Fibroblast of gingiva (primary cell): ENCODE measurements at places on chromosomes 1 and 21.

- DNase-seq: no peak
These were observed 29.9 kb downstream of the DHRS3 start for GRCh38 chr1:12587981-12588640.

- peak; percentile 68 for DNase-seq
These were observed 22.2 kb upstream of the RAP1A start for GRCh38 chr1:111597426-111597825.

- no peak for DNase-seq
These were observed 14.4 kb downstream of the MAPKAPK2 start for GRCh38 chr1:206699000-206699586.

DNA sequence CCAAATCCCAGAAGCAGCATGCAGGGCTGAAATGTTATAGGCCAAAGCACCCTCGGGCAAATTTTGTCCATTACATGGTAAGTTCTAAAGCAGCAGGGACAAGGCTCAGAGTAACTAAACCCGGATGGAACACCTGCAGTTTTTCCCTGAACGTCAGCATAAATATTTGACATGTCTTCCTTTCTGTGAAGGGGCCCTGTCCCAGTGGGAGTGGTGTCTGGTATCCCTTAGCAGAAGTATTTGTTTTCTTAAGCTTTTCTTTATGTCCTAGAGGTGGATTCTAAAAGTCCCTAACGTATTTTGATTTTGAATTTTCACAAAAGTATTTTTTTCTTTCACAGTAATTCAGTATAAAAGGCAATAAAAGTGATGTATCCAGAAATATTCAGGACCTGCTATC lies 223.9 kb downstream of the ST6GALNAC3 start:
- DNase-seq: no peak

DNA sequence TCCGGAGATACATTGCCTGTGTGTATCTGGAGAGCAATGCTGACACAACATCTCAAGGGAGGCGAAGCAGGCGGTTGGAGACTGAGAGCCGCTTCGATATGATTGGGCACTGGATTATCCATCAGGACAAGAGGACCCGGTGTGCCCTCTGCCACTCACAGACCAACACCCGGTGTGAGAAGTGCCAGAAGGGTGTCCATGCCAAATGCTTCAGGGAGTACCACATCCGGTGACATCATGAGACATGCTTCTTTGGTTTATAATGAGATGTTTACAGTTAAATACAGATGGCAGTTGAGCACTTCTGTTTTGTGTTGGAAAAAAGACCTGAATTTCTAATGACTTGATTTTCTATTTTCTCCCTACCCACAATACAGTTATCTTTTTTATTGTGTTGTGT lies 12.1 kb downstream of the PGBD2 start:
- DNase-seq: no peak

- DNase-seq: no peak
These were observed 99.2 kb upstream of the BTG3 start for GRCh38 chr21:17711896-17712295.

DNA sequence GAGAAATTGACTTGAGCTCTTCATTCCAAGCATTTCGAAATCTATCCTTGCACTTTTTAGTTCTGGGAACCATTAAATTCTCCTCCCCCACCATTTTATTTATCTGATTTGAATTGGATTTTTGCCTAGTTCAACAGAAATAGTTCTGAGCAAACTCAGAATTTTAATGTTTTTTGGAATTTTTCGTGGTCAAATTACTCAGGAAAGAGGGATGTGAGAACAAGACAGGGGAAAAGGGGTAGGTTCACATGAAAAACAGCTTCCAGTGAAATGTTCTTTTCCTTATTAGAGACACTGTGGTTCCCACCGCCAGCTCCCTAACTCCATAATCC lies 5.7 kb upstream of the ZNF697 start:
- DNase-seq: peak; percentile 6

GRCh38 chr1:16122350-16122881 lies 33.5 kb downstream of the EPHA2 start:
- DNase-seq: peak; percentile 62

GRCh38 chr1:46535063-46535462 lies 16.4 kb downstream of the KNCN start:
- DNase-seq: no peak

DNA sequence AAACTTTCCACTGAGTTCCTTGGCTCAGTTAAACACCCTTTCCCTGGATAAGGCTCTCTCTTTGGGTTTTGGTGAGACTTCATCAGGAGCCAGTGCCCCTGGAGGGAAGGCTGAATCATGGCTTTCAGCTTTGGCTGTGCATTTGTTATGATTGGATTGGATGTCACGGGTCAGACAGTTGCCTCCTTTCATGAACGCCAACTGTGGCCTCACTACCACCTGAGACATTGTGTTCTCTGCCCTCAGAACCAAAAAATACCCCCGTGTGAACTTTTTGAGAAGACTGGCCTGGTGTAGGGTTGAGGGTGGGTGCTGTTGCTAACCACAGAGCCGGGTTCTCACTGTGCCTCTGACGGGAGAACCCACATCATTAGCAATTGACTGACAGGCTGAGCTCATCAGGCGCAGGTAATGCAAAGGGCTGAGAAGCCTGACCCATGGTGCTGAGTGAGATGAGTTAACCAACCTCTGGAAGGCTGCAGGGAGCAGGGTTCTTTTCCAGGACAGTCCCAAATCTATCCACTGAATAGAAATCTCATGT lies 65.6 kb downstream of the HHAT start:
- no peak for DNase-seq

DNA sequence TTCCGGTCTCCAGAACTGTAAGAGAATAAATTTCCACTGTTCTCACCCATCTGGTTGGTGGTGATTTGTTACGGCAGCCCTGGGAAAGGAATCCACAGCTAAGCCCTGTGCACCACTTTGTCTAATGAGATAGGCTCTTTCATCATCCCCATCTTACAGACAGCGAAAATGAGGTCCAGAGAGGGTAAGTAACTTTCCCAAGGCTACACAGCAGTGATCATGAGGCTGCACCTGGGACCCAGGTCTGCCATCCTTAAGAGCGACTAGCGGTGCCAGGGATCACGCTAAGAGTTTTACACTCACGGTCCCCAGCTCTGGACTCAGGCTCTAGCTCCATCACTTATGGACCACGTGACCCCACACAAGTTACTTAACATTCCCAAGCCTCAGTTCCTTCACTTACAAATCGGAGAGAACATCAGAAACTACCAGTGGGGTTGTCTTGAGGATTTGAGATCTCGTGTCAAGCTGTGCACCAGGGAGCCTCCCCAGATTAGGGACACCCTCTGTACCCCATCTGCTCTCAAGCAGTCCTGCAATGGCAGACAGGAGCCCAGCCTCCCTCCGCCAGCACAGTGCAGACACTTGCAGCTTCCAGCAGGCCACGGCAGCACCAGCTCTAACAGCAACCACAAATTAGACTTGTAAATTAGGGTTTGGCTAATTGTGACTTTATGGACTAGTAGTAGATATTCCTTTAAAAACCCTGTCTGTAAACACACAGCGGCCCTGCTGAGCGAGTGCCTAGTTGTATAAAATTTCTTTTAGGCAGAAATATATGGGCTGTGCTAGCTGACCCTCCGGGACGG lies 87.3 kb downstream of the DISP3 start:
- DNase-seq: no peak

DNA sequence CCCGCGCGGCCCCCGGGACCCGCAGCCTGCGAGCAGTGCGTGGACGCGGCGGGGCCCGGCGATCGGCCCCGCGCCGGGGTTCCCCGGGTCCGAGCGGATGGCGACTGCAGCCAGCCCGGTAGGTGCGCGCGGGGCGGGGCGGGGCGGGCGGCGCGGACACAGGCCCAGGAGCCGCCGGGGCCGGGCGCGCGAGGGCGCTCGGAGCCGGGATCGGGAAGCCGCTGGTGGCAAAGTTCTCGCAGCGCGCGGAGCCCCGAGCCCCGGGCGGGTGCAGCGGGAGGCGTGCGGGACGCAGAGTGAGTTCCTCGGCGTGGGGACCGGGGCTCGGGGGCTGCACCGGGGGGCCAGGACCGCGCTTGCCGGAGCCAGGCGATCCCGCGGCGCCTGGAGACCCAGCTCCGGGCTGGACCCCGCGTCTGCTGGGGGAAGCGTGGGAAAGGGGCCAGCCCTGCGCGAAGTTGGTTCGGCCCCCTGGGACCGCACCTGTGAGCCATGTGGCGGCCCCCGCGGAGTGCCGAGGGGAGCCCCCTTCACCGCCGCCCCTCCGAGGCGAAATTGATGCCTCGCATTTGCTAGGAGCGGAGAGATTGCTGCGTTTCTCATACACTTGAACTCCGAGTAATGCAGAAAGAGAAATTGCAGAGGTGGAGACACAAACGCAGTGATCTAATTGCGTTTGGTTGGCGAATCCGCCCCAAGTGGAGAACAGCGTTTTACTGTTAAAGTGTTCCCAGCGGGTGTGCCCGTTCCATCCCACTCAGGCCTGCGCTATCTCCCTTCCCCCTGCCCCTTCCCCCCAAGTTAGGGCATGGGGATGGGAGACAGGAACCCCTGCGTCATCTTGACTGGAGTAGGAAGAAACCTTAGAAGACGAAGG lies 228.9 kb upstream of the TMEM51 start:
- peak; percentile 38 for DNase-seq

DNA sequence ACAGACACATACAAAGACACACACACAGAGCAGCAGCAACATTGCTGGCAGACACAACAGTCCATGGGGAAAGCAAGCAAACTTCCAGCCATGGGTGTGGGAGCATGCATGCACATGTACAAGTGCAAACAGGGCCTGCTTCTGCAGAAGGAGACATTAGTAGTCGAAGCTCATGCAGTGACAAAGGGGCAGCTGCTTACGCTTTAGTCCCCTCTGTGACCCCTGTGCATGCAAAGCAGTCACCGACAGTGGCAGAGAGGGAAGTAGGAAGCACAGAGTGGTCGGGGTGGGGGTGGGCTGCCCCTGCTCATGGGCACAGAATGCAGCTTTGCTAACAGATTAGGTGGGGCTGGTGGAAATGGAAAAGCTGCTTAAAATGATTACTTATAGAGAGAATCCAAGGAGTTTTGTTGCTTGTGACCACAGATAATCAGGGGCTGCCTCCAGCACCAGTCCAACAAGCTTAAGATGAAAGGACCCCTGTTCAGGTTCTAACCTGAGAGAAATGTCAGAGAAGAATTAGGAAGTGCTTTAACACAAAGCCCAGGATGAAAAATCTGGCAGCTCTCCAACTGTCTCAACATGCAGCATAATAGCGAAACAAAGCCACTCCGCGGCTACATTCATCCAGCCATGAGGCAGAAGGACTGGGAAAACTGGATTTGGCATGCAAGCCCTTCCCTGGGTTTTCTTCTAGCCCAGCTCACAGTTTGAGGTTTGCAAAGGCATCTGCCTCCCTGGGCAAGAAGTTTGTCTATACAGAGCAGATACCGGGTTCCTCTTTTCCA lies 378.9 kb downstream of the KCNH1 start:
- no peak for DNase-seq

GRCh38 chr1:204503122-204503912 lies 8.7 kb upstream of the PIK3C2B start:
- DNase-seq: peak; percentile 58

DNA sequence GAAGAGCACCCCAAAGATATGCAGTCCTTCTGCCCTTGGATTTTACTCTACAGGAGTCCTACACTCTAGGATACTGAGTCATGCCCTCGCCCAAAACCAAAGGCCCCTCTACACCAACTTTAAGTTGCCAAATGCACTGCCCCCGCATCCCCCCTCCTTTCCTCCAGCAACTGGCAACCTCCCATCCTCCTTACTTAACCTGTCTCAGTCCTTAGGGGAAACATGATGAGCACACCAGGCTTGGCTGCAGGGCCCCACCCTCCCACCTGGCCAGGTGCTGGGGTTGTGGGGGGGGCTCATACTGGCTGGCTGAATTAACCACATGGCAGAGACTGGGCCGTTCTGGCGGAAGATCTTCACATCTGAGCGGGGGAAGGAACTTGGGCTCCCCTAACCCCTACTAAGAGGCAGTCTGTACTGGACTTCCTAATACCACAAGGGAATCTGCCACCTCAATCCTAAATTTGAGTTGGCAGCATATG lies 1.2 kb downstream of the HDGF start:
- peak; percentile 39 for DNase-seq

DNA sequence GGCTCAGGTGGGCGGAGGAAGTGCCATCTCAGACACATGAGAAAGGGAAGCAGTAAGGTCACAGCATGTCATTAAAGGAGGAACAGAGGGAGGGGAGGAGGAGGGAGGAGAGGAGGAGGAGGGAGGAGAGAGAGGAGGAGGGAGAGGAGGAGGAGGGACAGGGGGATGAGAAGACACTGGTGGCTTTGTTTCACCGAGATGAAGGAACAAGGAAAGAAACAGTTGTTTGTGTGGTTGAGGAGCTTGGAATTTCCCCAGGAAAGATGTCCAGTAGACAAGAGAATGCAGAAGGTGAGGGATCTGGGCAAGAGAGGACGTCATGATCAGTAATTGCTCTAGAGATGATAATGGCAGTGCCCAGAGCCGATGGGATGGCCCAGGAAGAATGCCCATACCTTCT lies 97.7 kb downstream of the AJAP1 start:
- DNase-seq: no peak

DNA sequence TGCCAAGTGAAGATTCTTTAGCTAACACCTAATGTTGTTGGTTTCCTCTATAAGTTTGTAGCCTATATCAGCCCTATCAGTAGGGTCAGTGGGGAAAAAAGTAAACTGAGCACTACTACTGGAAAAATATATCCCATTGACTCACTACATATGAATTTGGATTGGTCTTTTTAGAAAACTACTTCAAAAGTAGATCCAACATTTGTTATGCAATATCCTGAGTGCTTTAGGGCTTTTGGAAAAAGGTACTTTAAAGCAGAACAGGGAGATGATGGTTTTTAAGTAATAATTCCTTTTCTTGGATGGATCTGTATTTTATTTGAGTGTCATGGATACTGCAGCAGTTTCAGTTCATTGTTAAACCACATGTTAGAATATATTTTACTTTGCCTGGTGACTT lies 7.1 kb downstream of the C1orf21 start:
- no peak for DNase-seq

- no peak for DNase-seq
These were observed 135.3 kb upstream of the KCNK1 start for GRCh38 chr1:233478611-233479010.

DNA sequence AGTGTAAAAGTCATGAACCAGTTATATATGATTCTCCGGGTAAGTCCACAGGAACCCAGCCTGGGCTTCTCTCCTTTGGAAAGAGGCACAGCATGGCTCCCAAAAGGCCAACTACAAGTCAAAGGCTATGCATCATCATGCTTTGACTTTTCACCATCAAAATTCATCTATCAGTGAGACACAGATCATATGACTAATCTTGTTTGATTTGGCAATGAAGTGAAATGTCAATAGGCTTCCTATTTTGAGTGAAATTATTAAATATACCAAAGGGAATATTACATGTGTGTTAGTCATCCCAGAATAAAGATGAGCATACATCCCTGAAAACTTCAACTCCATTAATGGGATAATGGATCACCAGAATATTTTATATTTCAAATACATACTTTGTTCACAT lies 83.5 kb upstream of the ADGRL2 start:
- DNase-seq: peak; percentile 9

DNA sequence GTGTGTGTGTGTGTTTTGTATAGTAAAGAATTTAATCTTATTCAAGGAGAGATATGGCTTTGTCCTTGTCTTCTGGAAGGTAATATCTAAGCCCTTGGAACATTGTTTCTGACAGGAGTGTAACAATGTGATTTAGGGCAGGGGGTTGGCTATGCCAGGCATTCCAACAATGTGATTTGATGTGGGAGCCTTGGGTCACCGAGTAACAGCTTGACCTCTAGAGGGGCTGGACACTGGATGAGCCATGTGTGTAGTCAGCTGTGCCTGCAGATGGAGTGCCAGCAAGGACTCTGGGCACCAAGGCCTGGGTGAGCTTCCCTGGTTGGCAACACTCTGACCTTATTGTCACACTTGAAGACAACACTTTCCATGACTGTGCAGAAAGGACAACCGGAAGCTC lies 336.1 kb upstream of the ZP4 start:
- no peak for DNase-seq

- no peak for DNase-seq
These were observed 428.8 kb downstream of the SMYD3 start for GRCh38 chr1:246078126-246078887.
